Glomerular endothelial cell (primary cell): ENCODE measurements at places on chromosomes 6 and 20.

GRCh38 chr20:3728876-3729275 is 3.6 kb upstream of the HSPA12B start:
- no peak for DNase-seq

DNA sequence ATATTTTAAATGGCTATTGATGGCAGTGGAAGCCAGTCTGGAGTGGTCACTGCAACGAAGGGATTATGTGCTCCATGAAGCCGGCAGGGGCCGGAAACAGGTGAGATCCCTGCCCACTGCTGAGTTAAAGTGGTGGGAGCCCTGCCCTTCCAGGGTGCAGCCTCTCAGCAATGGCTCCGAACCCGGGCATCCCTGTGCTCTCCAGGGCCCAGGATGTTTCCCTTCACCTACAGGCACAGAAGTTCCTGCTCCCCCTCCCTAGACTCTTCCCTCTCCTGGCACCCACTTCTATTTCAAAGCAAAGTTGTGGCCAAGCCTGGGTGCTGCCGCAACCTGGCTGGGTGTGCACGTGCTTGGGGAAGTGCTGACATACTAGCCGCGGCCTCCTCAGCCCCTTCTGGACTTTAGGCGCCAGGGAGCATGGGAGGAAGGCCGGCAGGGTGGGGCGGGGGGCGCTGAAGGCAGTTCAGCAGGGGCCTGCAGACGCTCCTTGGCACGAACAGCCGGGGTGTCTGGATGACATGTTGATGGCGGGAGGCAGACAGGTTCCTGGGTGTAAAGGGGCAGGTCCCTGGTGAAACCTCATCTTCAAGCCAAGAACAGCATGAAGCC is 452.3 kb downstream of the HTR1B start:
- DNase-seq, result no peak

GRCh38 chr6:34852406-34853085 is 35.3 kb downstream of the TAF11 start:
- no peak for DNase-seq

GRCh38 chr6:138400326-138400725 is 3.7 kb upstream of the HEBP2 start:
- no peak for DNase-seq

DNA sequence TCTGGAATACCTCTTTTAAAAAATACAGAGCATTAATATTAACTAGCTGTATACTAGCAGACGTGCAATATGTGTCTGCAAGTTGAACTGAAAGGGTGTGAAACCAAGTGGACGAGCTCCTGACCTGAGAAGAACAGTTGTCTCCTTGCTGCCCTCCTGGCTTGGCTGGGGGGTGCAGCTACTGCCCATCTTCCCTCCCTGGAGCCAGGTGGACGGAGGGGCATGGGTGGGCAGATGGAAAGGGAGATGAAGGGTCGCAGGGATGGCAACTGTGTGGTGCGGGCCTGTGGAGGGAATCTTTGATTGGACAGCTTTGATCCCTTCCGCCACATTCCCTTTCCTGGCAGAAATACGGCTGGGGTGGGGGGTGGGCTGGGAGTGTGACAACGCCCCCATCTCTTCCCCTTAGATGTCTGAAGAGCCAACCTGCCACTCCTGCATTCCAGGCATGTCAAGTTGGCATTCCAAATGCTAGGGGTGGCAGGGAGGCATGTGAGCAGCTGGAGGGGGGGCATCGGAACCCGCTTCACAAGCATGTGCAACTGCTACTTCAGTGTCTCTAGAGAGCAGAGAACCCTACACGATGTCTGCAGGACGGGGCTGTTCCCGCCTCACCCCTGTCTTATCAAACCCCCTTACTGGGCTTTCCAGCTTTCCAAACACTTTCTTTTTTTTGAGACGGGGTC is 37.3 kb downstream of the SRSF3 start:
- DNase-seq, result no peak

GRCh38 chr20:24452498-24453127 is 16.8 kb upstream of the SYNDIG1 start:
- DNase-seq, result no peak

- DNase-seq, result no peak
Observed at GRCh38 chr6:18492972-18493371, 105.8 kb downstream of the RNF144B start.

DNA sequence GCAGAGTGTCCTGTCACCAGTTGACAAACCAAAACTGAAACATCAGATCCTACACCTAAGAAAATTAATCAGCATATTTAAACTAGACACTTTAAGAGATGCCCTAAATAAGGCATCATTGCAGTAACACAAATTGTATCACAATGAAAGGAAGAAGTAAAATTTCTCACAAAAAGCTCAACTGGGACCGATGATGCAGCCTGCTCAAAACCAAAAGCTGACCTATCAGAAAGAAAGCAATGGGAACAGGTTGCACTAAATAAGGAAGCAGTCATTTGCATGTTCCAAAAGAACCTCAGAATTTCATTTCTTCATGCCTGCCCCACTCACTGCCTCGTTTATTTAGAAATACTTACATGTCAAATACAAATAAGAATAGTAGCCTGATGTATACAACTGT is 12.1 kb downstream of the HIVEP2 start:
- no peak for DNase-seq

- DNase-seq, result no peak
Observed at GRCh38 chr6:36248980-36249379, 20.9 kb upstream of the PNPLA1 start.

- no peak for DNase-seq
Observed at GRCh38 chr6:69594405-69594804, 202.4 kb downstream of the LMBRD1 start.

- DNase-seq, result no peak
Observed at GRCh38 chr6:105400501-105400900, 2.4 kb downstream of the PREP start.
